ENCODE measurements at places on chromosomes 11 and 22. TPM values are rescaled to one million over a fixed set of nuclear protein-coding genes. Genes with fewer than 3 reads are reported as not detected.

The ZBTB16 gene
- 1.9 TPM for polyA plus RNA-seq

The NRIP3 gene
- 1.1 TPM for polyA plus RNA-seq

The C22orf31 gene
- polyA plus RNA-seq: 0.45 TPM

The OR9G1 gene
- polyA plus RNA-seq: not detected

The KRTAP5-11 gene
- polyA plus RNA-seq: not detected

The SMTNL1 gene
- 0.36 TPM for polyA plus RNA-seq

Data from left renal pelvis (tissue), 4 donors.